ENCODE measurements at places on chromosomes 5 and 9.
A peak's percentile ranks its signal among the peaks of the same experiment; 100 is the strongest.

GRCh38 chr5:126693806-126694205, 83.1 kb upstream of the LMNB1 start:
- H3K27ac ChIP-seq, result no peak overlapping the region
- no peak for DNase-seq
- H3K36me3 ChIP-seq, result no peaks in the 10 kb centered on the region
- no peak overlapping the region for H3K4me3 ChIP-seq
- H3K27me3 ChIP-seq, result no peaks in the 10 kb centered on the region
- H3K4me1 ChIP-seq, result no peaks in the 10 kb centered on the region

DNA sequence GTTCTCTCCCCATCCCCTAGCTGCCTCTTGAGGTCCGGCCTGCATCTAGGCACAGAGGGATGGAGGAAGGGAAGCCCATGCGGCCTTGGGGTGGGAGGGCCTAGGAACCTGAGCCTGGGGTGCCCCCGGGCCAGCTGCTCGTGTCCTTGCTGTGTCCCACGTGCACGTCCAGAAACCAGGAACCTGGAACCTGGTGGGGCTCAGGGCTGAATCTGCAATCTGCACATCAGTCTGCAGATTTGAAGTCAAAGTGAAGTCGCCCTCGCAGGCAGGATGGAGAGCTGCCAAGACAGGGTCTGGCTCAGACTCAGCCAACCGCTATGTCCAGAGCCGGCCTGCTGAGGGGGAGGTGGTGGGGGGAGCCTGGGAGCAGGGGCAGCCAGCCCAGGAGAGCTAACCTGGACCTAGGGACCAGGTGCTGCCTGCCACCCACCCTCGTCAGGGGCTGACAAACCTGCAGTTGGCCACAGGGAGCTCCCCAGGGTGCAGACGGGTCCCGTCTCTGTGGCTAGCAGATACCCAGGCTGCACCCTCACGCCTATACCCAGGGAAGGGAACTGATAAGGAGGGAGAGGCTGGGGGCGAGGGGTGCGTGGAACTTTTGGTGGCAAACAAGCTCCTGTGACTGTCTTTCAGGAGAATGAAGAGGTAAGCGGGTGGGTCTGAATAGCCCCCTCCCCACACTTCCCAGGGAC, 103.5 kb upstream of the SIMC1 start:
- no peak for DNase-seq
- peaks cover 30% of the 10 kb centered on the region for H3K27me3 ChIP-seq
- H3K4me3 ChIP-seq, result no peak overlapping the region
- H3K4me1 ChIP-seq, result no peaks in the 10 kb centered on the region
- no peak overlapping the region for H3K27ac ChIP-seq

DNA sequence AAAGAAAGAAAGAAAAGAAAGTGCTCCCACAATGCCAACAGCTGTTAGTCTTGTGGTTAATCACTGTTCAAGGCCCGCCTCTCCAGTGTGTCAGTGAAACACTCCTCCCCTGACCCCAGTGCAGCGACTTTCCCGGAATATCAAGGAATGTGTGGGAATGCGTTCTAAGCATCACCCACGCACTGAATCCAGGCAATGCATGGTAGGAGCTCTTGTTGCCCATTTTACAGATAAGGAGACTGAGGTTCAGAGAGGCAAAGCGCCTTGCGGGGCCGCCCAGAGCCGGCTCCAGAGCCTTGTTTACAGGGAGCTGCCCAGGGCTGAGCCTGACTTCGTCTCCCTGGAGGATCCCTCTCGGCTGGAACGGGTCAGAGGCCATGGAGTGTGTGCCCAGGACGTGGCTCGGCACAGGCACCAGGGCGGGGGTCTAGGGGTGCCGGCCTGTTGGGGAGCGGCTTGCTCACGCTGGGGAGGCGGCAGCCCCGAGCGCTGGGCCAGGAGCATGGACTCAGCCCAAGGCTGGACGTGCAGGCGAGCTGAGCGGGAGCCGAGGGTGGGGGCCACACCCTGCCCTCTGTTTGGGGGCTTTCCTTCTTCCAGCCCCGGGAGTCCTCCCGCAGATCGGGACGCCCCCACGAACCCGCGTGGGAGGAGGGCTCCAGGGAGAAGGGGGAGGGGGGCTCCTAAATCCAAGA, 823 bp downstream of the ST6GALNAC6 start:
- no peaks in the 10 kb centered on the region for H3K4me1 ChIP-seq
- peaks cover 28% of the 10 kb centered on the region for H3K36me3 ChIP-seq
- no peaks in the 10 kb centered on the region for H3K27me3 ChIP-seq
- peak overlapping the region; percentile 99 for H3K27ac ChIP-seq
- DNase-seq, result peak; percentile 78

DNA sequence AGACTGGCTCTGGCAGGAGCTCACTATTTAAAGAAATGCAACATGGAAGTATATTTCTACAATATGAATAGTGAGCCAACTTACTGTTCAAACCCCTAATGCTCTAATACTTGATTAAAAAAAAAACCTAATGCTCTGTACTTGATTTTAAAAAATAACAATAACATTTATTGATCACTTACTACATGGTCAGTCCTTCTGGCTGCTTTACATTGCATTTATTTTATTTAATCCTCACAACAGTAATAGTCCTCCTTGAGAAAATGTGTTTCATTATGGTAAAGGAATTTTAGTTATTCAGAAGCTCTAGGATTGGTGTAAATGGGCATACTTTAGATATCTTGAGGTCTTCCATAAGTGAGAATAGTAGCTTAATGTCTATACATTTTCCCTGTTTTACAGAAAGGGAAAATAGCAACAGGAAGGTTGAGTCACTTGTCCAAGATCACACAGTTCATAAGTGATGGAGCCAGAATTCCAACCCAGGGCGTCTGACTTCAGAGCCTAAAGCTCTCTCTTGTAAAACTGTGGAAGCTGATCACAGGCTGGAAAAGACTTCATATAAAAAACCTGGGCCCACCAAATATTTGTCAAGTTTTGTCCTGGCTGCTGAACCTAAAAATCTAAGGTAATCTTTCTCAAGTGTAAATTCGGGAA, 1.0 kb downstream of the STARD4 start:
- H3K36me3 ChIP-seq, result no peaks in the 10 kb centered on the region
- H3K4me1 ChIP-seq, result peaks cover 5% of the 10 kb centered on the region
- peak overlapping the region; percentile 85 for H3K4me3 ChIP-seq
- DNase-seq, result no peak
- no peaks in the 10 kb centered on the region for H3K27me3 ChIP-seq

GRCh38 chr5:130652176-130652575, 512.9 kb downstream of the HINT1 start:
- H3K4me1 ChIP-seq, result no peaks in the 10 kb centered on the region
- H3K27ac ChIP-seq, result no peak overlapping the region
- H3K36me3 ChIP-seq, result no peaks in the 10 kb centered on the region
- H3K27me3 ChIP-seq, result no peaks in the 10 kb centered on the region

DNA sequence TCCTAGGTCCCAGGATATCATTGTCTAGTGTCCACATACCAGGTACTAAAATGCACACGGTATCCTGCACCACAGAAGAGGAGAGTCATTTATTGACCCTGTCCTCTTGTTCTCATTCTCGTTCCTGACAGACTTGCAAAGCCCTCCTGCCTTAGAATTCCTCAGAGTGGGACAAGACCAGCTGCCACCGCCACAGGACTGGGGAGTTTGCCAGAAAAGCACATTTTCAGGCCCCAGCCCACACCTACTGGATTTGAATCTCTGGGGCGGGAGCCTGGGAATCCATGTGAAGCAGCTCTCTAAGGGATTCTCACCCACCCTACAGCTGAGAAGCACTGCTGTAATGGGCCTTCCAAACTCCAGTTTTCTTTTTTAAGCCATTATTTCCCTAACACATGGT, 68.0 kb upstream of the FANCC start:
- no peak overlapping the region for H3K4me3 ChIP-seq
- no peak for DNase-seq
- H3K27ac ChIP-seq, result no peak overlapping the region
- H3K36me3 ChIP-seq, result no peaks in the 10 kb centered on the region
- no peaks in the 10 kb centered on the region for H3K27me3 ChIP-seq

DNA sequence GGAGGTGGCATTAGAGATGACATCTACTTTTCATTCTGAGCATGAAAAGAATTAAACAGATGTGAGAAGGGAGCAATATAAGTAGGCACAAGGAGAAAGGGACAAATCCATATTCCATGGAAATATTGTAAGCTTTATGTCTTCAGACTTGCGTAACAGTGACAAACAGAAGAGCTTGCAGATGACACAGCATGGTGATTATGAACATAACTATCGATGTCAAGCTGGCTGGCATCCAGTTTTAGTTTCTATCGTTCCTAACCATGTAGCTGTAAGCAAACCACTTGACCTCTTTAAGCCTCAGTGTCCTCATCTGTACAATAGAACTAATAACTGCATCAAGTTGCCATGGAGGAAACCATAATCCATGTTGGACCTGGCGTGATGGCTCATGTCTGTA, 246.7 kb upstream of the ADRA1B start:
- no peaks in the 10 kb centered on the region for H3K36me3 ChIP-seq
- H3K27me3 ChIP-seq, result no peaks in the 10 kb centered on the region
- no peak for DNase-seq

DNA sequence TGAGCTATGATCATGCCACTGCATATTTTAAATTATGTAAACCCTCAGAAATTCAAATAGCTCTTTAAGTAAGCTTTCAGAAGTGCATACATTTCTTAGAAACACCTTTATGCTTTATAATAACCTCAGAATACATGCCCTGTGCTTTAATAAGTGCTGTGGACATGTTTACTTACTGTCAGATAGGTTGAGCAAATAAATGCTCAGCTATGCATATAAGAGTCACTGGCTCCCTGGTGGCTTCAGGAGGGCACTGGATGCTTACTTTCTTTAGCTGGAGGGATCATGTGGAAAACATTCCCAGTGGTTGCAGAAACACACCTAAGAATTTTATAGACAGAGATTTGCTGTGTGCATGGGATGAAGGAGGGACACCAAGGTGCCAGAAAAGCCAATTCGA, 74.4 kb downstream of the PDE6A start:
- H3K36me3 ChIP-seq, result no peaks in the 10 kb centered on the region
- no peak for DNase-seq
- H3K4me1 ChIP-seq, result peaks cover 15% of the 10 kb centered on the region

- no peaks in the 10 kb centered on the region for H3K36me3 ChIP-seq
- H3K4me3 ChIP-seq, result no peak overlapping the region
- H3K4me1 ChIP-seq, result no peaks in the 10 kb centered on the region
- no peak overlapping the region for H3K27ac ChIP-seq
Measured at GRCh38 chr9:81002242-81002641, 687.1 kb downstream of the TLE1 start.

- H3K4me1 ChIP-seq, result no peaks in the 10 kb centered on the region
- DNase-seq, result no peak
- H3K27me3 ChIP-seq, result no peaks in the 10 kb centered on the region
- no peak overlapping the region for H3K27ac ChIP-seq
- H3K36me3 ChIP-seq, result peaks cover 27% of the 10 kb centered on the region
Measured at GRCh38 chr5:119524485-119524884, 72.2 kb downstream of the HSD17B4 start.

DNA sequence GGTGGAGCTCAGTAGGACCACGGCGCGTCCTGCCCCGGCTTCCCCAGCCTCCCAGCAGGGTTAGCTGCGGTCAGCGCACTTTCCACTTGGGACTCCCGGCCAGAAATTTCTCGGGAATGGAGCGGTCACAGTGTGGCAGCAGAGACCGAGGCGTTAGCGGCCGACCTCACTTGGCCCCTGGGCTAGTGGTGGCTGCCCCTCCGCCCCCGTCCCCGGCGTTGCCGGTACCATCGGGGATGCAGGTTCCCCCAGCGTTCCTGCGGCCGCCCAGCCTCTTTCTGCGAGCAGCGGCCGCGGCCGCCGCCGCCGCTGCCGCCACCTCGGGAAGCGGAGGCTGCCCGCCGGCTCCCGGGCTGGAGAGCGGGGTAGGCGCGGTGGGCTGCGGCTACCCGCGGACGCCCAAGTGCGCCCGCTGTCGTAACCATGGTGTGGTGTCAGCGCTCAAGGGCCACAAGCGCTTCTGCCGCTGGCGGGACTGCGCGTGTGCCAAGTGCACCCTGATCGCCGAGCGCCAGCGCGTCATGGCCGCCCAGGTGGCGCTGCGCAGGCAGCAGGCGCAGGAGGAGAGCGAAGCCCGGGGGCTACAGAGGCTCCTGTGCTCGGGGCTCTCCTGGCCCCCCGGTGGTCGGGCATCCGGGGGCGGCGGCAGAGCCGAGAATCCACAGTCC, 460 bp downstream of the DMRTA1 start:
- H3K27me3 ChIP-seq, result no peaks in the 10 kb centered on the region
- no peaks in the 10 kb centered on the region for H3K4me1 ChIP-seq
- DNase-seq, result peak; percentile 68
- H3K4me3 ChIP-seq, result peak overlapping the region; percentile 66
- H3K27ac ChIP-seq, result peak overlapping the region; percentile 85

- no peak overlapping the region for H3K27ac ChIP-seq
- H3K4me1 ChIP-seq, result no peaks in the 10 kb centered on the region
Measured at GRCh38 chr5:133957591-133957990, 10.8 kb downstream of the C5orf15 start.

- H3K4me1 ChIP-seq, result peaks cover 45% of the 10 kb centered on the region
- H3K27ac ChIP-seq, result peak overlapping the region; percentile 48
- no peaks in the 10 kb centered on the region for H3K27me3 ChIP-seq
- DNase-seq, result no peak
- H3K4me3 ChIP-seq, result no peak overlapping the region
Measured at GRCh38 chr5:169029037-169029436, 271.9 kb downstream of the SLIT3 start.

GRCh38 chr9:93059715-93060578, 1.4 kb downstream of the SUSD3 start:
- no peak overlapping the region for H3K4me3 ChIP-seq
- peaks cover 43% of the 10 kb centered on the region for H3K4me1 ChIP-seq
- peak overlapping the region; percentile 13 for H3K27ac ChIP-seq
- H3K27me3 ChIP-seq, result no peaks in the 10 kb centered on the region
- no peak for DNase-seq
- no peaks in the 10 kb centered on the region for H3K36me3 ChIP-seq

DNA sequence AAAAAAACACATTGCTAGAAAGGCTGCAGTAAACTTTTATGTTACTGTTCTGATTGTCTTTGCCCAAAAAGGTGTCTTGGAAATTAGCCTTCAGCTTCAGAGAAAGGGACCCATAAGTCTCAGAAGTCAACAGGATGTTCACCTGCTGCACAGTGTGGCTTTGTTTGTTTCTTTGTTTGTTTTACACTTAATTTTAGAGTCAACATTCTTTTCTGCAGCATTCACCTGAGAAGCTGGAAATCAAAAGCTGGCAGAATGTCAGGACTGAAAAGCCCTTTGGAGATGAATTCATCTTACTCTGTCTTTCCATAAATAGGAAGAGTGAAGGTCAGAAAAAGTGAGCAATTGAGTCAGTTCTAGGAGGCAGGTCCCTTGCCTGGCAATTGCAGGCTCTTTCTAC, 170.0 kb downstream of the PAPPA start:
- H3K27ac ChIP-seq, result no peak overlapping the region
- no peaks in the 10 kb centered on the region for H3K36me3 ChIP-seq
- H3K4me3 ChIP-seq, result no peak overlapping the region
- DNase-seq, result no peak
- H3K4me1 ChIP-seq, result peaks cover 10% of the 10 kb centered on the region
- no peaks in the 10 kb centered on the region for H3K27me3 ChIP-seq

- H3K4me1 ChIP-seq, result peaks cover 29% of the 10 kb centered on the region
- peak within 1 kb of the TSS; percentile 84 for H3K4me3 ChIP-seq
- H3K27me3 ChIP-seq, result no peaks in the 10 kb centered on the region
- peak; percentile 90 for DNase-seq
Measured at GRCh38 chr9:136410500-136411287, at the start of the genes ENTR1 and PMPCA. TSS of gene ENTR1 (minus strand) at chr9:136410614. CDS start at chr9:136410397, 217 bp downstream. TSS of gene PMPCA (plus strand) at chr9:136410658. CDS start at chr9:136410669, 11 bp downstream.
